ENCODE measurements at places on chromosomes 4 and X.
A peak's percentile ranks its signal among the peaks of the same experiment; 100 is the strongest.

- no peak for DNase-seq
Measured at GRCh38 chrX:67346667-67347066, 197.2 kb upstream of the AR start.

- DNase-seq: no peak
Measured at GRCh38 chr4:159248384-159249178, 145.7 kb downstream of the RAPGEF2 start.

DNA sequence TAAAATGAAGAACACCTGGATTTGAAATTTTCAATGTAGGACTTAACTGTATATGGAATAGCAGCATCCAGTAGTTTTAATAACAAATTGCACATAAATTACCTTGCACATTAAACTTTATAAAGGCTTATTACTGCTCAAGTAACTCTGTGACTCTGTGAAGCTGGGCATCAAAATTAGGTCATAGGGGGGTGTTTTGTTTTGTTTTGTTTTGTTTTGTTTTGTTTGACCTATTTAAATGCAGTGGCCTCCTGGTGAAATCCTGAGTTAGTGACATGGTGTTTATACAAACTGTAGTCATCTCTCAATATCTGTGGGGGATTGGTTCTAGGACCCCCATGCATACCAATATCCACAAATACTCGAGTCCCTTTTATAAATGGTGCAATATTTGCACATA is 51.9 kb upstream of the ADAD1 start:
- no peak for DNase-seq

DNA sequence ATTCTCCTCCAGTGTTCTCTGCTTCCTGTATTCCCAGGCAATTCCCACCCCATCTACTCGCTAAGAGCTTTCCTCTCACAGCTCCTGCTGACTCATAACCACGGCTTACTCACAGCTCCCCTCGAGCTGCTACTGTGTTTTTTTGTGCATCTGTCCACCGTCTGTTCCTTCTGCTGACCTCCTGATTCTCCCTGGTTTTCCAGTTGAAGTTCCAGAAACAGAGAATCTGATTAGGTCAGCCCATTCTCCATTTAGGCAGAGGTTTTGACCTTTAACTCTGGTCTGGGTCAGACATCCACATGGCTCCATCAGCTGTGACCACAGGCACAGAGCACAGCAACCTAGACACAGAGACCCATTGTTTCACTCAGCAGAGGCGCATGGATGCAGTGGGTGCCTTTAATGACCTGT is 5.5 kb upstream of the SMIM20 start:
- DNase-seq: no peak

GRCh38 chr4:111011458-111011857 is 388.6 kb upstream of the PITX2 start:
- no peak for DNase-seq

- no peak for DNase-seq
Measured at GRCh38 chr4:176363072-176363471, 43.3 kb downstream of the SPCS3 start.

GRCh38 chr4:184215709-184216328 is 1.9 kb downstream of the ENPP6 start:
- DNase-seq: no peak

DNA sequence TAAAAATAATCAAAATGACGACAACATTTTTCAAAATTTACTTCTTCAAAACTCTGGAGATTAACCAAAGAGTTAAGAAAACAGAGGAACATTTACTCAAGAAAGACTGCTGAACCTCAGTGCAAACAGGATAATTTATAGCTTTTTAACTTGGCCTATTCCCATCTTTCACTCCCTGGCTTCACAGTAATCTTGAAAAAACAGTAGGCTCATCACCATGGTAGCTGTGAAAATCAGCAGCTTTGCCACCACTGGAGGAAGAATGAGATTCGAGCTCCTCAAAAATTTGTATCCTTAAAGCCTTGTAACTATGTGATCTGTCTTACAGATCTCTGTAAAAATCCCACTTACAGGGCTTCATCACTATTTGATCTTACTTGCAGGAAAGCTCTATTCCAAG is 447.7 kb upstream of the CTSO start:
- DNase-seq: no peak

- DNase-seq: no peak
Measured at GRCh38 chr4:124318292-124318691, 394.2 kb downstream of the ANKRD50 start.

GRCh38 chrX:115324194-115324593 is 34.7 kb downstream of the LUZP4 start:
- no peak for DNase-seq

DNA sequence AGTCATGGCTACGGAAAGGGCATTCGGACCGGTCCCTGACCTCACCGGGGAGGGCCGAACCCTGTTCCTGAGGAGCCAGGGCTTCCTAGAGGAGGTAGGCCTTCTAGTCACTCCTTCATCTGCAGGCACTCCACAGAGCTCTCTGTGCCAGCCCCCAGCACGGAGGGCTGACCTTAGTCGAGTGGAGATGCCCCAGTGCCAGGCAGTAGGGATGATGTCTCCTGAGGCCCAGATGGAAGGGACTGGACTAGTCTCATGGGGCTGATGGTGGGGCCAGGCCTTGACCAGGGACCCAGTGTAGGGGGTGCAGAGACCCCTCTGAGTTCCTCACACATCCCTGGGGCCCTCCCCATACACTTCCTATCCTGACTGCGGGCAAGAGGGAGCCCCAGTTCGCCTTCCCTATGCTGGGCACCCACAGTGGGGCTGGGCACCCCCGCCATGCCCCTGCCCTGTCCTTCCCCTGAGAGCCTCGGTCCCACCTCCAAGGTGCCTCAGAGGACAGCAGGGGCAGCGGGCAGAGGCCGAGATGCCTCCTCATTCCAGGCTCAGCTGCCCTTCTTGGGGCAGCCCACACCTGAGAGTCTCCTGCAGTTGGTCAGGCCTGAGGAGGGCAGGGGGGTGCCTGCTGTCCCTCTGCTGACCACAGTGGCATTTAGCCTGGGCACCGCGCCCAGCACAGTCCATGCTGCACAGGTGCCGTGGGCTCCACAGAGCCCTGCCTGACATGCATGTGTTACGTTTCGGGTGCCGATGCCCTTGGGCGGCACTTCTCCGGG is 1.4 kb upstream of the MSANTD1 start:
- no peak for DNase-seq

- DNase-seq: no peak
Measured at GRCh38 chrX:45186643-45187026, 14.0 kb downstream of the DIPK2B start.

DNA sequence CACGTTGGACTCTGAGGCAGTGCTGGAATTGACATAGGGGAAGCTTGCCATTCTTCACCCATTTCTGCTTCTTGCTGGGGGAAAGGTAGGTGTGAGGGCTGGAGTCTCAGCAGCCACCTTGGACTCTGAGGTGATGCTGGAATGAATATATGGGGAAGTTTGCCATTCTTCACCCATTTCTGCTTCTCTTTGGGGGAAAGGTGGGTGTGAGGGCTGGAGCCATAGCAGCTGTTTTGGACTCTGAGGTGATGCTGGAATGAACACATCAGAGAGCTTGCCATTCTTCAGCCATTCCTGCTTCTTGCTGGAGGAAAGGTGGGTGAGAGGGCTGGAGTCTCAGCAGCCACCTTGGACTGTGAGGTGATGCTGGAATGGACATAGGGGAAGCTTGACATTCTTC is 115.1 kb downstream of the CRLF2 start:
- no peak for DNase-seq

- DNase-seq: no peak
Measured at GRCh38 chr4:80726471-80726870, 304.0 kb upstream of the BMP3 start.

DNA sequence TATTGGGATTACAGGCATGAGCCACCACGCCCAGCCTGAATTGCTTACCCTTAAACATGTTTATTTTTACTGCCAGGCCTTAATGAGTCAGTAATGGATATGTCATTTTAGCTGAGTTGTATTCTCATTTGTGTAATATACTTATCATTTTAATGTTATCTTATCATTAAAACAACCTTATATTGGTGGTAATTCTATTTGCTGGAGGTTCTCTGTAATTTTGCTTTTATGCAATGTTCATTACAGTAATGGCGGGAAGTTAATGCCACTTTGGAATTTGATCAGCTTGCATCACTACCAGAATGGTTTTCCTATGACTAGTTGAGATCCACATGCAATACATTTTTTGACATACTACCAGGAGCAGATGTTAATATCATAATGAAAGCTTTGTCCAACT is 6.3 kb upstream of the PGAM4 start:
- no peak for DNase-seq

DNA sequence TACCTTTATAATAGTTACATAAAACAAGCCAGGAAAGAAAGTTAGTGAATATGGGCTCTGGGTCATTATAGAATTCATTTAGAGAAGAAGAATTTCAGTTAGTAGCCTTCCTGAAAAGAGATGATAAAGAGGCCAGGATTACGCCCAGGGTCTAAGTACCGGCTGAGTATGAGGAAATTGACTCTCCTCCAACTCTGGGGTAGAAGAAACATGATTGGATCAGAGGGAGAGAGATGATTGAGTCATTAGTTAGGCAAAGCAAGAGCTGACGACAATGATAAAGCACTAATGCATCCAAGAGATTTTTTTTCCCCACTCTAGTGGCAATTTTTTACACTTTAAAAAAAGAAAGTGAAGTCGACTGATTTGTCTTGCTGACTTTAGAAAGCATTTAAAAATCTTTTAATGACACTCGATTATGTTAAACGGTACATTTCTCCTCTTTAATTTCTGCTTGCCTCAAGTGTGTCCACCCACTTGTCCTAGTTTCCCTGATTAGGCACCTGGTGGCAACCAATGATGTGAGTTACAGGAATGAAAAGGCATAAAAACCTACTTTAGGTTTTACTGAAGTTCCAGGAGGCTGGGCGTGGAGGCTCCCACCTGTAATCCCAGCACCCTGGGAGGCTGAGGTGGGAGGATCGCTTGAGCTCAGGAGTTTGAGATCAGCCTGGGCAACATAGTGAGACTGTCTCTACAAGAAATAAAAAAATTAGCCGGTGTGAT is 37.3 kb upstream of the IGFBP7 start:
- DNase-seq: no peak

DNA sequence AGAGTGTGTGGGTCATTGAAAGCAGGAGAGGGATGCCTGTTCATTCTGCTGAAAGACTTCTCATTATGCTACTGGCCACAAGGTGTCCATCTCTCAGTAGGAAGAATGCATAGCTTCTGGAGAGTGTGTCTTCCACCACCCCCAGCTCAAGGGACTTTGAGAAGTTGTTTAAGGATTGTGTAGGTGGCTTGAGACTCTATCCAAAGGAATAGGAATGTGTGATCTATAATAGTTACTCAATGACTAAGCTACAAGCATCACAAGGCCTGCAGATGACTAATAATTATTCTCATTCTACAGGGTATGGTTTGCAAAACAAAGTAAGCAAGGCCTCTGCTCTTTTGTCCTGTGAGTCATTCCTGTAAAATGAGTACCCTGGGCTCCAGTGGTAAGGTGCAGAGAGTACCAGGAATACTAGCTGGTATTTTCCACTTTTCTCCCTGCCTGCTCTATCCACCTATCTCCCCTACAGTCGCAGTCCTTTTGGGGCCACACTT is 279.8 kb upstream of the BOD1L1 start:
- no peak for DNase-seq

DNA sequence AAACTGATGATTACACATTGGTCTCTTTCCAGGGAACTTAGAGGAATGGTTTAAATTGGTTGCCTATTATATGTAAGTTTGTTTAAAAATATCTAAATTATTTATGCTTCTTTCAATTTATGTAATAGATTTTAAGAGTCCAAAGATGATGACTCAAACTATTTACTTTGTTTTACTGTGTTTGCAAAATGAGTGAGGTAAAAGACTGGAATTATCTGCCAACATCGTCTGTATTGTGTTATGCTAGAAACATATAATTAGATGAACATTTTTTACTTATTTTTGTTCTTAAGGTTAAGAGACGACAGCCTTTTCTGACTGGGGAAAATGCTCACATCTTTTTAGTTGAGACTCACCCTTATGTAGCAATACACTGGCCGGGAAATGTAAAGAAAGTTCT is 51.1 kb upstream of the SYTL5 start:
- DNase-seq: no peak

GRCh38 chr4:149889991-149890390 is 74.3 kb upstream of the IQCM start:
- DNase-seq: no peak

DNA sequence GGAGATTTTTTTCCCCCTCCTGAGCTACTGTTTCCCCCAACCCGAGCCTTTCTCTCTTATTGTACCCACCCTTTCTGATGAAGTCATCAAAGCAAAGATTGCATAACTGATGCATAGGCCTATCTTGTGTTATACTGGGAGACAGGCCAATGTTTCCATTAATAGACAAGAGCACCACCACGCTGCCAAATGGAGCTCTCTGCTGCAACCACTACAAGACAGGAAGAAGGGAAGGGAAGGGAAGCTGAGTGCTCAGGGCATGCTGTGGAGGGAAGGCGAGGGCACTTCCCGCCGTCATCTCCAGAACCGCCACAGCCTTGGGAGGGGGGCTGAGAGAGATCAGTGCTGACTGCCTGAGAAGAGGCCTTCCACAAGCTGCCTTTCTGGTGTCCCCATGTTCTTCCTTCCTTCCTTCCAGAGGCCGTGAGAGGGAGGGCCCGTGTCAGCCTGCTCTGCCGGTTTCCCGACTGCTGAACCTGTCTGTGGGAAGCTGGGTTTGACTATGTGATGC is 75.0 kb downstream of the MGST2 start:
- DNase-seq: peak; percentile 24

DNA sequence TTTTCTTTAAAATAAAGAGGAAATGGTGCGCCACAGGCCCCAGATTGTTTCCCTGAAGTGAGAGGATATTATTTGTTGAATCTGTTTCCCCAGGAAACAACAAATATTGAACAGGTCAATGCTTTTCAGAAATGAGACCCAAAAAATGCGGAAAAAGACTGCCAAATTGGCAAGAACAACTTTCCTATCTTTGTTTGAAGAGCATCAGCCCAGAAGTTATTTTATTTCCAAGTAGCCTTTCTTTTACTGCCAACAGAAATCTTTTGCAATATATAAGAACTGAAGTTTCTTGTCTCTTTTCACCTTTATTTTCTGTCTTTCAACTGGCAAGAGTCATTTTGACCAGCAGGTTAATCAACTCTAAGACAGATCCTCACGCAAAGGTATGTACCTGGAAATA is at the start of gene SMR3A:
Gene SMR3A (plus strand): TSS at position 301 of the 400 bp plus-strand sequence. CDS start 1,356 bp downstream, outside the sequence.
- no peak for DNase-seq

GRCh38 chrX:69996113-69996468 is 53.6 kb downstream of the AWAT2 start:
- DNase-seq: no peak

- peak; percentile 78 for DNase-seq
Measured at GRCh38 chrX:84501798-84502628, at the start of gene HDX. TSS of gene HDX (minus strand) at chrX:84502453. CDS start at chrX:84475397, 27,056 bp downstream.
